Suppressor macrophage (primary cell): ENCODE measurements at places on chromosomes 5 and 9.

DNA sequence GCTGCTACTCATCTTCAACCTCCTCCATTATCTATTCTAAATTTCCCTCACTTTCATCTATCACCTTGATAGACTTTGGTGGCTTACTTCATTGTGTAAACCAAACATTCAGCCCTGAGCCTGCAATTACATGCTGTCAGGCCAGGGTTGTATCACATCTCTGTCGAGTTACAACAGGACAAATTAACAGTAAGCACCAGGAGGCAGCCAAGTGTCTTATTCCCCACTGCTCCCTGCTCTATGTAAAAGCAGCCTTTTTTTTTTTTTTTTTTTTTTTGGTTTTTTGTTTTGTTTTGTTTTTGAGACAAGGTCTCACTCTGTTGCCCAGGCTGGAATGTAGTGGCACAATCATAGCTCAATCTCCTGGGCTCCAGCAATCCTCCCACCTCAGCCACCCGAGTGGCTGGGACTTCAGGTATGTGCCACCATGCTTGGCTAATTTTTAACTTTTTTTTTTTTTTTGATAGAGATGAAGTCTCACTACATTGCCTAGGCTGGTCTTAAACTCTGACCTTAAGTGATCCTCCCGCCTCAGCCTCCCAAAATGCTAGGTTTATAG, 15.2 kb upstream of the ZCCHC9 start:
- no peak for DNase-seq

DNA sequence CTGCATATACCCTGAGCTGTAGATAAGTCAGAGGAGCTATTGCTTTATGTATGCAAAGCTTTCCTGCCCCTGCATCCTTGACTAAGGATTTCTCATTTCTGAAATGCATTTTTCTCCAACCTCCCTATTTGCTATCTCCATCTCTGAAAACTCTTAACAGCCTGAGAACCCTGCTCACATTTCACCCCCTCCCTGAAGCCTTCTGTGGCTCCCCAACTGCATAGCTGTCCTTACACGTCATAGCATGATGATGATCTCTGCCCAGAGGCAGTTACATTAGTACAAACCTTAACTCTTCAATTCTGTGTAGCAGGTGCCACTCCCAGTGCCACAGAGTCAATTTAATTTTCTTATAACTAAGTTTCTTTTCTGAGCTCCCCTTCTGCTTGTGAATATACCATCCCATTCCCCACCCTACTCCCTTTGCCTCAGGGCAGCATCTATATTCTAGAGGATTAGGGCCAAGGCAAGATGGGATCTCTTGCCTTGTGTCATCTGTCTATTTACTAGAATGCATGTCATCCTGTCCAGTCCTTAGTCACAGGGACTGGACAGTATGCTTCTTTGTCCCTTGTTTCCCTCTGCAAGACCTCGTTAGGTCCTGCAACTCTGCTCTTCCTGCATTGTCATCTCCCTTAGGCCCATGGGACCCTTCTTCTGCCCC, 149.7 kb upstream of the SPRY4 start:
- no peak for DNase-seq

- DNase-seq = no peak
Measured at GRCh38 chr9:14895806-14896205, 14.4 kb downstream of the FREM1 start.

GRCh38 chr5:14041528-14042192, 97.2 kb upstream of the DNAH5 start:
- DNase-seq = peak; percentile 46

DNA sequence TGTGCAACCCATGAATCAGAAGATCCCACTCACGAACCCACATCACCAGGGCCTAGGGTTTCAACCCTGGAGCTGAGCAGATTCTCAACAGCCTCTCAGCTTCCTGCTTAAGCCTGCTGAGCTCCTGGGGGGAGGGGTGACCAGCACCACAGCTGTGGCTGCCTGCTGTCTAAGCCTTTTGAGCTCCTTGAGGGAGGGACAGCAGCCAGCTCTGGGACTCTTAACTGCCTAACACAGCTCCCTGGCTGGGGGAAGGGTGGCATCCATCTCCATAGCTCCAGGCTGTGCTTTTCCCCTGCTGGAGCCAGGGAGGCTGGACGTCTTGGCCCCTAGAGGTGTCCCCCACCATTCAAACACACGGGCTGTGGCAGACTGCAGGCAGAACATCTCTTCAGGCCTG, 250.3 kb downstream of the DMAC1 start:
- no peak for DNase-seq

DNA sequence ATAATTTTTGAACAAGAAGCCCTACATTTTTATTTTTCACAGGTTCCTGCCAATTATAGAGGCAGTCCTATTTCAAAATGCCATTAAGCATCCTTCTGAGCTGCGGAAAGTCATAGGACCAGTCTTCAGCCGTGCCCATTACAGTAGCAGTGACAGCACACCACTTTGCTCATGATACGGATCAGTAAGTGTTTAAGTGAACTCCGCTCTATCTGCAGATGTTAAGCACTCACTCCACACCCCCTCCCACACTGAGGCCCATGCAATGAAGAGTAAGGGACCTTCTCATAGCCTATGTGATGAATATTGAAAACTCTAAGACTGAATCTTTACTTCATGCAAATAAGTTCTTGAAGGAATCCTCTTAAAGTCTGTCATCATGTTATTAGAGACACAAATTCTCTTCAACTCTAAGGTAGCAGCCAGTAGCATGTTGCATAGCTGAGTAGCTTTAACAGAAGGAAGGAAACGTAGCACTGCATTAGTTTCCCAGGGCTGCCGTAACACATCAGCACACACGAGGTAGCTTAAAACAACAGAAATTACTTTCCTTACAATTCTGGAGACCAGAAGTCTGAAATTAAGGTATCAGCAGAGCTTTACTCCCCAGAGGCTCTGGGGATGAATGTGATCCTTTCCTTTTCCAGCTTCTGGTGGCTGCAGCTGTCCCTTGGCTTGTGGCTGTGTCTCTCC, 20.3 kb upstream of the TAF11L2 start:
- DNase-seq = no peak

GRCh38 chr5:34563931-34564709, 92.0 kb upstream of the RAI14 start:
- DNase-seq = peak; percentile 59

DNA sequence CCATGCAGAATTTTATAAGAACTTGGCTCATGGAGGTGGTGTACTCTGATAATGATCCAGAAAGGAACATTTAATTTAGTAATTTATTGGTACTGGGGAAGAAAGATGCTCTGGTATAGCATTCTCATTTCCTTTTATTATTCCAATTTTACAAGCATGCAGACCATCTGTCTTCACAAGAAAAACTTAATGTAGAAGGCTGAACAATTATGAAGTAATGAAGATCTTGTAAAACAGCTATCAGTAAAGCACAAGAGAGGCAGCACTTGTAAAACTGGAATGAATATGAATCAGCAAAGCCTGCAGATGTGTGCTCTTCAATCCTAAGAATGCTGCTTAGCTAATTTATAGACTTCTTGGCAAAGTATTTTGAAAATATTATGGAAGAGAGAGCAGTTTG, 300.0 kb downstream of the YTHDC2 start:
- no peak for DNase-seq

- DNase-seq = no peak
Measured at GRCh38 chr9:32742296-32742695, 41.0 kb upstream of the TMEM215 start.

DNA sequence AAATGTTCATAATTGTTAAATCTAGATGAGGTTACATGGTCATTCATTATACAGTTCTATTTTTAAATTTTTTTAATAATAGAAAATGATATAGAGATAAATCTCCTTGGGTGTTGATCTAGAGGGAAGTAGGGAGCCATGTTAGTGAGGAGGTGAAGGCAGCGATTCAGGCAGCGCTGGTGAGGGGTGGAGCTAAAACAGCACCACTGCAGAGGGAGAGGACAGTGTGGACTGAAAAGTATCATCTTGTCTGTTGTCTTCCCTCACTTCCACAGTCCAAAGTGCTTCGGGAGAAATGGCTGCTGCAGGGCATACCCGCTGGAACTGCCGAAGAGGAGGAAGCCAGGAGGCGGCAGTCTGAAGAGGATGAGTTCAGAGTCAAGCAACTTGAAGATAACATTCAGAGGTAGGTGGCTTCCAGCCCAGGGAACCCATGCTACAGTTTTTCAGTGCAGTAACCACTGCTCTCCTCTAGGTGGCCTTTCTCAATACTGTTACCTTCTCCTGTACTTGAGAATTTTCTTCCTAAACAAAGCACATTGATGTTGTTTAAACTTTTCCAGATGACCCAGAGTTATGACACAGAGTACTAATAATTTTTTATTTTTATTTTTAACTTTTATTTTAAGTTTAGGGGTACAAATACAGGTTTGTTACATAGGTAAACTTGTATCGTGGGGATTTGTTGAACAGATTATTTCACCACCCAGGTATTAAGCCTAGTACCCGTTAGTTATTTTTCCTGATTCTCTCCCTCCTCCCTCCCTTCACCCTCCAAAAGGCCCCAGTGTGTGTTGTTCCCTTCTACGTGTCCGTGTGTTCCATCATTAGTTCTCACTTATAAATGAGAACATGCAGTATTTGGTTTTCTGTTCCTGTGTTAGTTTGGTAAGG, 100.5 kb downstream of the PALM2AKAP2 start:
- peak; percentile 40 for DNase-seq

GRCh38 chr9:7045361-7045760, 287.6 kb downstream of the KDM4C start:
- no peak for DNase-seq

GRCh38 chr9:114362394-114362793, 25.4 kb downstream of the AKNA start:
- DNase-seq = no peak

DNA sequence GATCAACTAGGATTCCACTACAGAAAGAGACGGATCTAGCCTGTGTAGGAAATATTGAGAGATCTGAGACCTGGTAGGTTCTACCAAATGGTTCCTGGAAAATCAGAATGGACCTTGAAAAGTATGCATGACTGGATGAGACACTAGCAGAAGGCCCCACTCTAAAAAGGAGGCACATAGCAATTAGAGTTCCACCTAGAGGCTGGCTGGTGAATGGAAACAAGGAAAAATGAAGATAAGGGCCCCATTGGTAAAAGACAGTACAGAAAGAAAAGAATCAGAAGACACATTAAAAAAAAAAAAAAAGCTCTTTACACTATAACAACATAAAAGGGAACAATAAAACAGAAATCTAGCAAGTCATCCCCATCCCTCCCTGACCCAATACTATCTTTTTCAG, 518.5 kb downstream of the NR2F1-AS1 start:
- DNase-seq = no peak

GRCh38 chr5:173835131-173835530, 53.0 kb upstream of the CPEB4 start:
- peak; percentile 76 for DNase-seq

DNA sequence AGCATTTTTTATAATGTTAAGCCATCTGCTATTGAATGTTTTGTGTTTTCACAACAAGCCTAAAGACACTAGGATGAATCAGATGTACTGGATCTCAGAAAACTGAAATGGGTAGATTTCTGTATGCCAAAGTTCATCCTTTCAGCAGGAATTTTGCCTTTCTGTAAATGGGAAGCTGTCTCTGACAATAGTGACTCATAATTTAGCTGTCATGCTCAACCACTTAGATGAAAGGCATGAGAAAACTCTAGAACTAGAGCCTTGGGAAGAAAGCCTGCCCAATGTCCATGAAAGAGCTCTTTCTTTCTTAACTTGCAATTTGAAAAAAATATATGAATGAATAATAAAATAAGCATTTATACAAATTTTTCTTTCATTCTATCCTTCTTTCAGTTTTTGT, 616.0 kb upstream of the EDIL3 start:
- no peak for DNase-seq

DNA sequence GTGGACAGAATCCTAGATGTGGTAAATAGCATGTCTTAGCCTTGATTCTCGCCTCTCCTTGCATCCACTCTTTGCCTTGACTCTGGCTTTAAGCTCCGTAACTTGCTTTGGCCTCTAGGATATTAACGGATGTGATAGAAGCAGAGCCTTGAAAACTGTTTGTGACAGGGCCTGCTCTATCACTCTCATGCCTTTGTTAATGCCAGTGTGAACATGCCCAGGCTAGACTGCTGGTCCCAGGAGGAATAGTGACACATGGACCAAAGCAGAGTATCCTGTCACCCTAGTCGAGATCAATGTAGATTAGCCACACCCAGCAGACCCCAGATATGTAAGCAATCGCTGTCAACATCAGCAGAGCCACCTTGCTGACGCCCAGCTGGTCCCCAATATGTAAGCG, 109.9 kb upstream of the C9orf72 start:
- no peak for DNase-seq

- DNase-seq = no peak
Measured at GRCh38 chr5:114782869-114783268, 386.8 kb downstream of the TRIM36 start.

GRCh38 chr9:30732060-30732459, 1652.4 kb upstream of the ACO1 start:
- DNase-seq = no peak

DNA sequence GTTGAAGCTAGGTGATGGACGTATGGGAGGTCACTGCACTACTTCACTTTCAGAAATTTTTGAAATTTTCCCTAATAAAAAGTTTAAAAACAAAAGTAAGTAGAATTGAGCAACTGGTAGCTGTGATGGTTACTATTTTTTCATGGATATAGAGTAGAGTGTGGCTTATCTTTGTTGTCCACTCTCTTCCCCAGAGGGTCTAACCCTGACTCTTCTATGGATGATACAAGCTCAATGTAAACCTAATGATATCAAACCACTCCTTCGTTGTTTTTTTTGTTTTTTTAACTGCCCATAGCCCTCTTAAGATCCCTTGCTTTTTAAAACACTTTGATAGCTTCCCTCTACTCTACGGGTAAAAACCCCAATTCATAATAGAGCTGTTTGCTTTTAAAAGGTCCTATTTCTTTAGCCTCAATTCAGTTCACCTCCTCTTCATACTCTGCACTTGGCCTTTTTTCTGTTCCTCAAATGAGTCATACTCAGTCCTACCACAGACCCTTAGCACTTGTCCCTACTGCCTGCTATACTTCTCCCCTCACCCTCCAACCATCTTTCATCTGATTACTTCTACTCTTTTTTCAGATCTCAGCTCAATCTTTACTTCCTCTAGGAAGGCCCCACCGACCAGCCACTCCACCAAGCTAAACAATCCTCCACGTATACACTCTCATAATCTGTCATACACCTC, 2.6 kb downstream of the HDAC3 start:
- no peak for DNase-seq

GRCh38 chr9:127530206-127530941, 79.1 kb downstream of the LRSAM1 start:
- DNase-seq = no peak

DNA sequence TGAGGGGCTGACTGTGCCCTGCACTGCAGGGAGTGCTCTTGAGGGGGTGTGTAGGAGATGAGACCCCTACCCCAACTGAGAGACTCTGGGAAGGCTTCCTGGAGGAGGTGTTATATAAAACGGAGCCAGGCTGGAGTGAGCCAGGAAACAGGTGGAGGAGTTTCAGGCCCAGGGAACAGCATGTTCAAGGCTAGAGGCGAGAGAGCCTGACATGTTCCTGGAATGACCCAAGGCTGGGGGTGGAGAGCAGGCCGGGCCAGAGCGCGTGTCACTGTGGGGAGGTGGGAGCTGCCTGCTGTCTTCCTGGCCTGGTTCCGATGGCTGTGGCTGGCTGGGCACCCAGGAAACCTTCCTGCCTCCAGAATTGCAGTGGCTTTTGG, 48.7 kb downstream of the RXRA start:
- peak; percentile 52 for DNase-seq
